ENCODE measurements at places on chromosomes 6 and 20. TPM values are rescaled to one million over a fixed set of nuclear protein-coding genes. Genes with fewer than 3 reads are reported as not detected.

The BPIFB1 gene
- 0.06 TPM for total RNA-seq

The ANKS1A gene
- total RNA-seq = 6.7 TPM

The KHDRBS2 gene
- not detected for total RNA-seq

The RIMS1 gene
- not detected for total RNA-seq

The GCNT2 gene
- 6.0 TPM for total RNA-seq

The BPI gene
- total RNA-seq = not detected

The RBM24 gene
- total RNA-seq = 7.7 TPM

The KCNQ5 gene
- 1.5 TPM for total RNA-seq

The CYP24A1 gene
- total RNA-seq = 91.3 TPM

The HCK gene
- 0.13 TPM for total RNA-seq

The LINC00237 gene
- total RNA-seq = not detected

The SLC24A3 gene
- not detected for total RNA-seq

The FAM184A gene
- not detected for total RNA-seq

The AVP gene
- total RNA-seq = not detected

The FHL5 gene
- total RNA-seq = not detected

The TBP gene
- 15.1 TPM for total RNA-seq

The CRISP3 gene
- not detected for total RNA-seq

The OOEP gene
- not detected for total RNA-seq

The GNAS-AS1 gene
- not detected for total RNA-seq
